KBM-7 (cell line): ENCODE measurements at places on chromosomes 12 and 14.

DNA sequence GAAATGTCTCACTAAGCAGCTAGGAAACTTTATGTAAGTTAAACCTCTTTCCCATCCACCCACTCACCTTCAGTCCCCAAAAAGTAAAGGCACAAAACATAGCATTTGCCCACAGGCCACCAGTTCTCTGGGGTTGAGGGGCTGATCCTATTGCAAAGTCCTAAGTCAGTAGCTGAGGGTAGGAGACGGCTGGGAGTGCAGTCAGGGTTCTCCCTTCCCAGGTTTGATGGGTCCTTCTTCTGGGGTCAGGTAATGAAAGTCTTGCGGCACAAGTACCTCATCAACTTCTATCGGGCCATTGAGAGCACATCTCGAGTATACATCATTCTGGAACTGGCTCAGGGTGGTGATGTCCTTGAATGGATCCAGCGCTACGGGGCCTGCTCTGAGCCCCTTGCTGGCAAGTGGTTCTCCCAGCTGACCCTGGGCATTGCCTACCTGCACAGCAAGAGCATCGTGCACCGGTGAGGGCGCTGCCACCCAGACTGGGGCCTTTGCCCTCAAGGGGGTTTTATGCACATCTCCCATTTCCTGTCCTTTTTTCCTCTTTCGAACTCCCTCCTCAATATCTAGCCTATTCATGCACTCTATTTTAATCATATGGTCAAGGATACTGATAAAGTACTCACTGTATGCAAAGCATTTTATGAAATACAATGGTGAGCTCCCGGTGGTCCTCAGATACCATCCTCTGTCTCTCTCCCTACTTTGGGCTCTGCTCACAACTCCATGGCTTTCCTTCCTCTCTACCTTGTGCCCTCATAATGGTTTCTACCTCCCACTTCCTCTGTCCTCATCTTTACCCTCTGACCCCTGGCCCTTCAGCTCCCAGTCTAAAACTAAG lies 986 bp downstream of the TSSK4 start:
- DNase-seq = no peak

- DNase-seq = no peak
Observed at GRCh38 chr12:93048656-93049055, 119.6 kb upstream of the EEA1 start.

GRCh38 chr14:103118663-103119404 lies 4.4 kb upstream of the TNFAIP2 start:
- DNase-seq = peak; percentile 64

- DNase-seq = no peak
Observed at GRCh38 chr14:67986131-67986841, 166.7 kb downstream of the RAD51B start.

DNA sequence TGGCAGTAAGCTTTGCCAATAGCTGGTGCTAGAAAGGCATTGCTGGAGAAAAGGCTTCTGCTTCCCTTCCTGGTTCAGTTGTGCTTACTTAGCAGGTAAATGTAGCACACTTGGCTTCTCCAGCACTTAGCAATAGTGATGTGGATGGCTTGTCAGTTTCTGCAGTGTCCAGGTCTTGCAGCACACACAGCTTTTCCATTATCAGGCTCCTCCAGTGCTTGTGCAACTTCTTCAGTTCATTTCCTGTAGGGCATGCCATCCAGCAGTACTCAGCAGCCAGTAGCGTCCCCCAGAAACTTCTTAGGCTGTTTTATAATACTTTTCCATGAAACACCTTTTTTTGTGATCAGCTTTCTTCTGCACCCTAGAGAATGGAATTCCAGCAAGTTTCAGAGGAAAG lies 154.6 kb downstream of the SLC6A15 start:
- DNase-seq = no peak

GRCh38 chr12:96153131-96153725 lies 40.9 kb upstream of the ELK3 start:
- no peak for DNase-seq

DNA sequence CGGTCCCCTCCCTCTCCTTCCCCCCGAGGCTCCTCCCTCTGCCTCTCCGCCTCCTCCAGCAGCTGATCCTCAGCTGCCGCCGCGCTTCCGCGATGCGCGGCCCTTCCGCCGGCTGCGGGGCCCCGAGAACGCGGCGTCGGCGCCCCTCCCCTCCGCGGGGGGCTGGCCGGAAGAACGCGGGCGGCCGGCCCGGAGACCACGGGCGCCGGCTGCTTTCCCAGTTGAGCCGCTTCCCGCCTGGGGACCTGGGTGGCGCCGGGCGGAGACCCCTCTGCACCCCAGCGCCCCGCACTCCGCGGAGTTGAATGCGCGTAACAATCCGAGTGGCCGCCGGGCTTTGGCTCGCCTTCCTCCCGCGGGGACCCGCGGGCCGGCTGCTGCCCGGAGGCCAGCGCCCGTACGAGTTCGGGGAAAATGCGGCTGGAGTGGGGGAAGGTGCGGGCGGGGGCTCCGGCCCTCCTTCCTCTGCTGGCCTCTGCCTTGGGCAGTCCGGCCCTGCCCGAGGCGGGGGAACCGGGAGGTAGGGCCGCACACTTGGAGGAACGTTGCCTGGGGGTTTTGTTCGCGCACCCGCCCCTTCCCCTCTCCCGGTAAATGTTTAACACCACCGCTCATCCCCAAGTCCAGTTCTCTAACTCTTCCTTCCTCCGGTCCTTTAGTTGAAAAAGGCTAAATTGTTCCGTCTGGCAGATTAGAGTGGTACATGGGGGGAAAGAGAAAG lies 393 bp upstream of the DCAF5 start:
- peak; percentile 95 for DNase-seq

DNA sequence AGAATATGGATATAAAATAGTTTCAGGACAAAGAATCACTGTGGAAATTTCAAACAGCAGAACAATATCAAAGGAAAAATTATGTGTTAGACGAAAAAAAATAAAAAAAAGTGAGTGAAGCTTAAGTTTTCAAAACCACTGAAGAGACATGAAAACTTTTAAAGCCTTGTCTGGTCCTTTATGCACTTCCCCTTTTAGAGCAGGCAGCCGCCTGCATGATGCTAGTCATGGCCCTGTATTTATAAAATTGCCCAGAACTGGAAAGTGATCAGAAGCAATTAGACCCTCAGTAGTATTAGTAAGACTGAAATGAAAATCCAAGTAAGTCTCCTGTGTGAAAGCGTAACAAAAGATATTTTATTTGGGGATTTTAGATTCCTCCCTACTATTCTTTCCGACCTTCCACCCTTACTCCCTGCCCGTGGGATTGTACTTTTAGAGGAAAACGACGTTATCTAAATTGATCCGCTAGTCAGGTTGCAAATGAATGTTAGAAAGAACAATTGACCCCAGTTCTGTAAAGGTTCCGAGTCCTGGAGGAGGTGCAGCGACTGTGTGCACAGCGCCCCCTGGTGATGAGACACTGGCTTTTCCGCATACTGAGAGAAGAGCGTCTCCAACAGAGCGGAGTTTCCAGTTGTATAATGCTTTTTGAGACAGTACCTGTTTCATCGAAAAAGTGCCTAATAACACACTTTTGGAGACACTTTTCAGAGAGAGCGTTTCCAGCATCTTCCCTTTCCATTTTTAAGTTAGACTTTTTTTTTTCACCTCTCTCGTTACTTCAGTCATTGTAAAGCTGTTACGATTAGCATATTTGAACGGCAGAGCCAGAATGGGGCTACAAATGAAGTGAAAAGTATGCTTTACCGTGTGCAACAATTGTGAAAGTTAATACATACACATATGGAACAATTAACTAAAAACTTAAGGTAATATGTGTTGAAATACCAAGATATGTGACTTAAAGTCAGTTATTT lies 12.4 kb downstream of the MGST1 start:
- peak; percentile 64 for DNase-seq

DNA sequence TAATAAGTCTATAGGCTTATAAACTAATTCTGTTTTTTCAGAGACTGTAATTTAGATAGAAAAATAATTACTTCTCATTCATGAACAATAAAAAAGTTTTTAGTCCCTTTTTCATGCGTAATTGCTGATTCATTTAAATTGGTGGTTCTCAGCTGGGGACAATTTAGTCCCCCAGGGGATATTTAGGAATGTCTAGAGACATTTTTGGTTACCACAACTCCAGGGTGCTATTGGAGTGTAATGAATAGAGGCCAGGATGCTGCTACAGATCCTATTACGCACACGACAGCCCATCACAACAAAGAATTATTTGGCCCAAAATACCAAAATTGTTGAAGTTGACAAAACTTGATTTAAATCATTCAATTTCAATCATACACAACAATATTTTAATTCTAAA lies 22.8 kb upstream of the VCPKMT start:
- DNase-seq = no peak

DNA sequence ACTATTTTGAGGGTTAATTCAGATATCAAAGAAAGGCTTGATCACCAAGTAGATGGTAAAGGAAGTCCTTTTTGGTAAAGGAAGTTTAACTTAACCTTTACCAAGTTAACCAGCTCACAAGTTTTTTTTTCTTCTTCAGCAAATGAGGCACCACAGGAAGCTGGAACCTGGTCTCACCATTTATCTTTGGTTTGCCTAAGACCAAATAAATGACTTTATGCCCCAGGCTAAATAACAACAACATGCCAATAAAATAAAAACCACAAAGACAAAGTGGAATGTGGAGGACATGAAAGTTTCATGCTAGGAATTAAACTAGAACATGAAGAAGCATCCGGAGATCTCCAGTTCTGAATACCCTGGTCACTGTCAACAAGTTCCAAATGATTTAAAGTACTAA lies 116.8 kb upstream of the PRICKLE1 start:
- DNase-seq = no peak

GRCh38 chr14:89186856-89187376 lies 230.1 kb downstream of the FOXN3 start:
- DNase-seq = peak; percentile 45

DNA sequence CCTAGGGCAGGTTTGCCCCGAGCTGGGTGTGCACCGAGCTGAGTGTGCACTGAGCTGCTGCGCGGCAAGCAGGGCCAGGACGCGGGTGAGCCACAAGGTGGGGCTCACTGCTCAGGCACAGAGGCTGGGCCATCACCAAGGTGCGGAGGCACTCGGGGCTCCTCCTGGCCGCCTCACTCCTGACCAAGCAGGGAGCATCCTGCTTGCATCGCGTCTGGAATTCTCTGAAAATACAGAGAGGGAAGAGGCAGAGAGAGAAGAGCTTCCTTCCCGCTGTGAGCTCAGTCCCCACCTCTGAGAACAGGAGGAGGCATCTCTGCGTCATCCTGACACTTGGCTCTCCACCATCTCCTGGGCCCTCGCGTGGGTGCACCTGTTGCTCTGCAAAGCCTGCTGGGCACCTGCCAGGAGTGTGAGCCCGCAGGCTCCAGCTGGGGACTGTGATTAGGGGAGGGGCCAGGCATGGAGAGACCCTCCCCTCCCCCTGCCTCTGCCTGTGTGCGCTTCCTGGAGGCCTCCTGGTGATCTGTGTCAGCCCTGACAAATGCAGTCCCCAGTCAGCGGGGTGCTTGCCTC lies 116.3 kb downstream of the GLT1D1 start:
- no peak for DNase-seq

GRCh38 chr14:77086951-77087350 lies 11.1 kb upstream of the CIPC start:
- no peak for DNase-seq

- DNase-seq = no peak
Observed at GRCh38 chr14:20846560-20846959, 43.9 kb upstream of the RNASE1 start.

DNA sequence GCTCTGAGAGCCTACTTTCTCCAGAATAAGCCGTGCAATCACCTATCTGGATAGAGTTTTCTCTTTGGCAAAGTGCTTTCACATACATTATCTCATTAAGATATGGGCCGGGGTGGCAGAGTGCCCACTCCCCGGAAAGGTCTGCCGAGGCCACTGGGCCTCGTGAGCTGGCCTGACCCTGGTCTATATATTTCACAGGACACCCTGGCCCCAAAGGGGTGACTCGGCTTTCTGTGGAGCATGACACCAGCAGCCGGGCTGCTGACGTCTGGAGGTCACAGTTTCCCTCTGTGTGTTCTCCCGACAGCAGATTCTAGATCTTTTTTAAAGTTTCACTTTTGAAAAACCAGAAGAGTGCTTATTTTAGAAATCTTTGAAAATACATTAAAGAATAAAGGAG lies 27.9 kb upstream of the ATP2A2 start:
- DNase-seq = no peak

GRCh38 chr14:41298328-41298690 lies 308.4 kb upstream of the LRFN5 start:
- no peak for DNase-seq

GRCh38 chr14:67111022-67111421 lies 78.2 kb upstream of the GARIN2 start:
- DNase-seq = no peak

DNA sequence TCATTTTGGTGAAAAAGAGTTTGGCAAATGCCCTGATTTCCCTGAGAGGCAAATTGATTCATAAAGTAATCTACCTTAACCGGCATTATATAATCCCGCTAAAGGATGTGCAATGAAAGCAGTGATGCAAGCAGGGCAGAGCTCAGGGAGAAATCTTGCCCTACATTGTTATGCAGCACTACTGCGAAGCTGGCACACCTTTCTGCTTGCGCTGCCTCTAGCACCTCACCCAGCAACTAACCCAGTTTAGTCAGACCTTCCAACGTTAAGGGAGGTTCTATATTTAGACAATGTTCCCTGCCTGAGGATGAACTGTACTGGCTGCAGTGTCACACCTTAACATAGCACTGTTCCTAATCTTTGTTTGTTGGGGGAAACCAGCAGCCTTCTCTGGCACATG lies 60.8 kb upstream of the CCDC196 start:
- DNase-seq = no peak

DNA sequence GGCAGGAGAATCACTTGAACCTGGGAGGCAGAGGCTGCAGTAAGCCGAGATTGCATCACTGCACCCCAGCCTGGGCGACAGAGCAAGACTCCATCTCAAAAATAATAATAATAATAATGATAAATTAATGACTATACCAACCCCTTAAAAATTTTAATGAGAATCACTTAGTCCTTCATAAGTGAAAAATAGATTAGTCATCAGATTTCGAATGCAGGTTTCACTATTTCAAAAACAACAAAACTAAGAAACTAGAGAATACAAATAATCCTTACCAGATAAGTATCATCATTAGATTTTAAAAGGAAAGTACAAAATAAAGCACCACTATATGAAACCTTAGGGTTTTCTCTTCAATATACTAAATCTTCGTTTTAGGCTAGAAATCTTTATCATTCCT lies 62.3 kb downstream of the CEP83 start:
- no peak for DNase-seq

DNA sequence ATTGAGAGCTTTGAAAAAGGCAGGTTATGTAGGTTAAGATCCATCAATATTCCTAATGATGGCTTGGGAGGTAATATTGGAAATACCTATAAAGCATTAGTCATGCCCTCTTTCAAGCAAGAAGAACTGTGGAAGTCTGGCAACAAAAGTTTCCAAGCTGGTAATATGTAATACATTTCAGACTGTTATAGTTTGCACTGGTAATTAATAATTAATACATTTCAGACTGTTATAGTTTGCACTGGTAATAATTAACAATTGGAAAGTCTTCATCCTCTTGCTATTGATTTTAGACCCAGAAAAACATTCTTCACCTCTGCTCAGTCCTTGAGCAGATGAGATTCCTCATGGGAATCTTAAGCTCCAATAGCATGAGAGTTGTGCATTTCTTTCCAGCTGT lies 29.0 kb upstream of the WDR89 start:
- no peak for DNase-seq

- DNase-seq = peak; percentile 26
Observed at GRCh38 chr12:30795410-30796312, 40.9 kb upstream of the CAPRIN2 start.
